Fibroblast of skin of right quadriceps (primary cell): ENCODE measurements at places on chromosomes 16 and 17.

DNA sequence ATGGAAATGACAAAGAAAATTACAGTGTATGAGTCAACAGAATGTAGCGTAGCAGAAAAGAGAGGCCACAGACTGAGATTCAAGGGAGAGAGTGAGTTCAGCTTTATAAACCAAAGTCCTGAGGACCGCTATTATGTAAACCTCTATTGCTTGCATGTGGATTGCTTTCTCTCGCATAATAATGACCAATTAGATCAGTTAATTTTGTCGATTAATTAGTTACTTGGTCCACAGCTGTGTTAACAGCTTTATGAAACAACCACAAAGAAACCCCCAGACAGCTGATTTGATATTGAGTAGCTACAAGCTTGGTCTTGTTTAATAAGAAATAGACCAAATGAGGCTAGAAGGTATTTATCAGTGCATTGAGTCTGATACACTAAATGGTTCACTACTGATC is 291.8 kb upstream of the ERCC4 start:
- DNase-seq = no peak

DNA sequence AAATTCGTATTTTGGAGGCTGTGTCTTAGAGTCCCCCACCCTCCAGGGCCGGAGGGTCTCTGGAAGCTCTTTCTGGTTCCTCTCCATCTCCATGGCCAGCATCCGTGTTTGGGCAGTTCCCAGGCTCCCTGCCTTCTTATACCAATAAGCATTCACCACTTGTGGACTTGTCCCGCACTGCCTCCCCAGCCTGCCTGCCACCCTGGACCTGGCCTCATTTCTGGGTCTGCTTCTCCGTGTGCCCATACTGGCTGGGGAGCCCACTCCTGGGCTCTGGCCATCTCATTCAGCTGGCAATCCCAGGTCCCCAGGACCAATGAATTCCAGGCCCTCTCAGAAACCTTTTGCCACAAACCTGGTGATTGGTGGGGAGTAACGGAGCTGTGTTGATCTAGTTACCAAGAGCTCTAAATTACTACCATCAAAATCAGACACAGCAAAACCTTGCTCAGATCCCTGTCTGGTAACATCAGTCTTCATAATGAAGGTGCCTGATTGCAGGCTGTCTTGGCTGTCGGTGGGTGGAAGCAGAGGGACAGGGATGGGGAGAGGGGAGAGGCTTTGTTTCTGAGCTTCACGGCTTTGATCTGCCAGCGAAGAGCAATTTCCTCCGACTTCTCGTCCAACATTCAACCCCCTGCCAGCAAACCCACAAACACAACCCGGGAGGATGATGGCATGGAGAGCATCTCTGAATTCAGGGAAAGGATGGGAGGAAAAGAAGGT is 27.7 kb upstream of the CRHR1 start:
- no peak for DNase-seq

GRCh38 chr16:84914273-84914672 is 94.5 kb downstream of the CRISPLD2 start:
- no peak for DNase-seq

GRCh38 chr17:48621410-48622392 is 4.5 kb downstream of the HOXB9 start:
- no peak for DNase-seq

GRCh38 chr17:44383861-44384260 is 5.6 kb downstream of the ITGA2B start:
- no peak for DNase-seq

- peak; percentile 11 for DNase-seq
Observed at GRCh38 chr16:71311553-71312158, 22.5 kb upstream of the CMTR2 start.
